ENCODE measurements at places on chromosomes 2 and 18. TPM values are rescaled to one million over a fixed set of nuclear protein-coding genes. Genes with fewer than 3 reads are reported as not detected.

LOXL3 gene
- polyA plus RNA-seq = 13.4 TPM

PHLPP1 gene
- 11.3 TPM for polyA plus RNA-seq

FABP1 gene
- polyA plus RNA-seq = 0.24 TPM

MAP3K19 gene
- polyA plus RNA-seq = not detected

ZSWIM2 gene
- not detected for polyA plus RNA-seq

GRCh38 chr2:130870779-130871178 lies 34.1 kb downstream of the ARHGEF4 start:
- no peak for DNase-seq

GRCh38 chr2:102155703-102156515 lies 13.4 kb downstream of the IL1R1 start:
- no peak for DNase-seq

DNA sequence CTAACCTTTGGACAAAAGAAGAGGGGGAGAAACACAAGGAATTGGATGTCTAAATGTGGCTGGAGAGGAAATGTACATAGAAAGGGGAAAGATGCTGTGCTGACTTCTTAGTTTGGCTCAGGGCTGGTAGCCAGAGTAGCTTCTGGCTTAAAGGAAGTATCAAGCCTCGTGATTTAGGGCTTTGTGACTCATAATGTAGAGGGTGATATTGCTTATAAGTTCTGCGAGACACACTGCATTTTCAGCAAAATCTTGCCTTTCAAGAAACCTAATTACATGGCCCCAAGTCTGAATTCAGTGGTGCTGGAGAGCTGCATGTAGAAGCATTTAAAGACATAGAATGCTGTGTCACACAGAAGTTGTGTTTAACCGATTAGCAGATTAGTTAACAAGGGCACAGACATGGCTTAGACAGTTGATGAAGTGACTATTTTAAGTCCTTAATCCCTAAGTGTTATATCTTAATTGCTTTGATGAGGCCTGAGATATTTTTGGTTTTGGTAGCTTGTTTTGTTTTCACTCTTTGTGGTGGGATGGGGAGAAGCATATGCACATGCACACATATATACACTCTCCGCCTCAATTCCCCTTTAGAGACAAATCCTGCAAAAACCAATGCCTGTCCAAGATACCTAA lies 66.4 kb downstream of the EPAS1 start:
- DNase-seq = no peak

- DNase-seq = peak; percentile 38
Observed at GRCh38 chr2:219737270-219737691, 109.9 kb downstream of the SLC4A3 start.

GRCh38 chr2:70785137-70785911 lies 5.1 kb downstream of the FIGLA start:
- DNase-seq = peak; percentile 52

DNA sequence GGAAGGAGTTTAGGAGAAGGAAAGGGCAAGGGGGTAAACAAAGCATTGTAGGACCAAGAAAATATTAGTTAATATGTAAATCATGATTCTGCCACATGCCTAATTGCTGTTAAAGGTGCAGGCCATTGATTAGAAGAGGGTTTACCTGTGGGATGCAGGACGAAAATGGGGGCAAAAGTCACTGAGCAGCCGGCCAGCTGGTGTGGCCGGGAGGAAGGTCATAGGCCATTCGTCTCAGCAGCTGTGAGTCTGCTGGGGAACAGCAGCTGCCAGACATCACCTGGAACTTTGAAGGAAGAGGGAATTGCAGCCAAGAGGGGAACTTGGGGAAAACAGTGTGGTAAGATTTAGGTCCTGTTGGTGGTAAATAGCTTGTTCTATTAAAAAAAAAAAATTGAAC lies 184.4 kb downstream of the DYSF start:
- no peak for DNase-seq

- peak; percentile 2 for DNase-seq
Observed at GRCh38 chr2:16900405-16901025, 234.9 kb upstream of the CYRIA start.

DNA sequence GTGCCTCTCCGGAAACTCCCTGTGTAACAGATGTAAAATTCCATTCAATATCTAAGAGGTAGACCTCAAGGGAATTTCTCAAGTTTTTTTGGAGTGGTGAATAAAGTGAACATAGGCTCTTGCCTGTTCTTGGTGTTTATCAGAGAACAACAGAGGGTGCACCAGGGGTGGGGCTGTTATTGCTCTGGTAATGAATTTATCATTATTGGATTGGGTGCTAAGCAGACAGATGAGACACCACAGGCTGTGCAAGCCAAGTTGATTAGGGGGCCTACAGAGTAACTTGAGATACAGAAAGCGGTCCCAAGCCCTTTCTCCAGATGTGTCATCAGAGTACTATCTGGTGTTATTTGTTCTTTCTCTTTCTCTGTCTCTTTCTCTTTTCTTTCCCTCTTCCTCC lies 286.3 kb downstream of the OSR1 start:
- no peak for DNase-seq

DNA sequence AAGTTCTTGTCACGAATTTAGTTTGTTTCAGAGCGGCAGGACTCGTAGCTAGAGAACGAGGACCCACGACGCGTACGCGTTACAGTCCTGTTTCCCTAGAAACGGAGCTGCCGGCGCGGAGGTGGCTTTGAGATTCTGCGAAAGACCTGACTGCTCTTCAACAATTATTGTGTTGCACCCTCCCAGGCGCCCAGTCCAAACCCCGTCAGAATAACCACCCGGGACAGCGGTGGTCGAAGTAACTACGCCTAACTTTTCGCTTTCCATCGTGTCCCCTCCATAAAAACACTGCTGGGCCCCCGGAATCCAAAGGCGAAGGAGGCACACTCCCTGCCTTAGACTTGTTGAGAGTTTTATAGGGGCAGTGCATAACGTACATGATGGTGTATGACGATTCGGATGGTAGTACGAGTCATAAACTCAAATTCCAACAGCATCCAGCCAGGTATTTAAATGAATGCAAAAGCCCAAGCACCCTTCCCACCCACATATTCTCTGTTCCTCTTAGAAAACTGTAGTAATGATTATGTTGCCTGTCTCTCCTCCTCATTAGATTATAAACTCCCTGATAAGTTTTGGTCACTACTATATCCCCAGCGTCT lies 651 bp upstream of the STAM2 start:
- DNase-seq = no peak

GRCh38 chr2:194854941-194855340 lies 802.1 kb upstream of the SLC39A10 start:
- DNase-seq = no peak

GRCh38 chr2:237731663-237732062 lies 66.9 kb upstream of the RBM44 start:
- no peak for DNase-seq

GRCh38 chr2:54065411-54065810 lies 50.0 kb upstream of the ACYP2 start:
- peak; percentile 44 for DNase-seq

DNA sequence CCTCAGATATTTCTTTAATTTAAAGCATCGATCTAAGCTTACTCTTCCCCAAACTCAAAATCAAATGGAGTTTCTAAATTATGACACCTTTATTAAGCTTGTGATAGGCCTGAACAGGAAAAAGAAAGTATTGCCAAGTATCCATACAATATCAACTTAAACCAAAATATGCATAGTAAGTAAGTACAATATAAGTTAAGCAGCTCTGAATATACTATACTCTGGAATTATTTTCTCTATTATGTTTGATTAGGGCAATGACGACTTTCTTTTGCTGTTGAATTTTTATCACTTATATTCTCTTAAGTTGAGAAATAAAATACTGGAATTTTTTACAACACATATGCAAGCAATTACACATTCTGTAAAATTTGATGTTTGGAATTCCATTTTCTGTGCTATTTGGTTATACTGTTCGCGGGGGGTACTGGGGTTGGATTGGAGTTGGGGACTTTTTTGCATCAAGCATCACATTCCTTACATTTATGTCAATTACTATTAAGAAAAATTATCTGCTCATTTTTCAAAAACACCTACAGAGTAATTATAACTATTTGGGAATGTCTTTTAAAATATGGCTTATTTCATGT lies 2.2 kb downstream of the COL5A2 start:
- DNase-seq = no peak

GRCh38 chr18:56289381-56289780 lies 349.0 kb downstream of the TXNL1 start:
- no peak for DNase-seq
